Stimulated activated CD4-positive, alpha-beta T cell treated with anti-CD3 and anti-CD28 coated beads, TNF-alpha, amount 100 ng/mL, for 48 hours (primary cell): ENCODE measurements at places on chromosomes 7 and 10.

DNA sequence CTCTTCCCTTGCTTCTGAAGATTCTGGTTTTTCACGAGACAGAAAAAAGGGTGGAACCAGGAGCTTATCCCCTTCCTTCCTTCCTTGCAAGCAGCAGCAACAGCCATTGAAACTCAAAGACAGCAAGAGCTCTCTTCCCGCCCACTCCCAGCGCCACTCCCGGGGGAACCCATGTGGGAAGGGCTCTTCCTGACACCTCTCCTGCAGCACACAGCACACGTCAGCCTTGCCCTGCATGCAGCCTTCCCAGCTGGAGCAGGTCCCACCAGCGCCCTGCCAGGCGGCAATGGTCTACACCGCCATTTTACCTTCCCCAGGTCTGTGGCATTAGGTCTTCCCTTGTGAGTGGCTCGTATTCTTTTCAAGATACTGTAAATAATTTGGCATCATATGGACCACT is 161.8 kb downstream of the MGMT start:
- no peak for DNase-seq

DNA sequence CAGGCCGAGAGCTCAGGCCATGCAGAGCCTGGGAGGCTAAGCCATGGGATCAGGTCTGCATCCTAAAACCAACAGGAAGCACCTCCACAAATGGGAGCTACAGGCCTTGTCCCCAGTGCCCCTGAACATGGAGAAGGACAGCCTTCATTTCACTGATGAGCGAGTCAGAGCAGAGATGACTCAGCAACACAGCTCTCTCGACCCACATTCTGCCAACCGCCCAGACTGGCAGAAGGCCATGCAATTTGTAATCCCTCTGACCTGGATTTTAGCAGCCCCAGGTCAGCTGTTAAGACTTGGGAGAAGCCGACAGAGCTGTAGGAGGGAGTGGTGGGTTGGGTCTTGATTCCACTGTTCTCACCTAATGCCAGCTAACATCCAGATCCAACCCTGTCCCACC is 25.5 kb downstream of the VOPP1 start:
- DNase-seq, result no peak

DNA sequence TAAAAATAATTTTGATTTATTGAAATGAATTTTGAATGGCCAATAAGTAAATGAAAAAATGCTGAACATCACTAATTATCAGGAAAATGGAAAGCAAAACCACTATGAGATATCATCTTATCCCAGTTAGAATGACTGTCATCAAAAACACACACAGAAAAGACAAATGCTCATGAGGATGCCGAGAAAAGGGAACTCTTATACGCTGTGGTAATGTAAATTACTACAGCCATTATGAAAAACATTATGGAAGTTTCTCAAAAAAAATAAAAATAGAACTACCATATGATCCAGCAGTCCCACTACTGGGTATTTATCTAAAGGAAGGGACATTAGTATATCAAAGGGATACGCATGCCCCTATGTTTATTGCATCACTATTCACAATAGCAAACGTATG is 15.8 kb downstream of the SCIN start:
- DNase-seq, result no peak

GRCh38 chr10:112752288-112752687 is 197.8 kb upstream of the TCF7L2 start:
- DNase-seq, result no peak

DNA sequence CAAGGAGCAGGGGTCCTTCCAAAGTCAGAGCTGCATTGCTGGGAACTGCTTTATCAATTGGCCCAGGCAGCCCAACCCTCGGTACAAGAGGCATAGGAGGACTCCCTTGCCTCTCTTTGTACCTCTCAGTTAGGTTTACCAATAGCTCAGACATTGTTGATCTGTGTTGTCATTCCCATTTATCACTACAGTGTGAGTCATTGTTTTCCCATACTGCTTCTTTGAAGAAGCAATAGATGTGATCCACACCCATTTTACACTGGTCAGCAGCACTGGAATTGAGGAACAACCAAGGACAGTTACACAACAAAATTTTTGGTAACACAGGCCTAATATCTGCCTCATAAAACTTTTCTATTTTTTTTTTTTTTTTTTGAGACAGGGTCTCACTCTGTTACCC is 307.2 kb downstream of the SNX13 start:
- DNase-seq, result no peak

DNA sequence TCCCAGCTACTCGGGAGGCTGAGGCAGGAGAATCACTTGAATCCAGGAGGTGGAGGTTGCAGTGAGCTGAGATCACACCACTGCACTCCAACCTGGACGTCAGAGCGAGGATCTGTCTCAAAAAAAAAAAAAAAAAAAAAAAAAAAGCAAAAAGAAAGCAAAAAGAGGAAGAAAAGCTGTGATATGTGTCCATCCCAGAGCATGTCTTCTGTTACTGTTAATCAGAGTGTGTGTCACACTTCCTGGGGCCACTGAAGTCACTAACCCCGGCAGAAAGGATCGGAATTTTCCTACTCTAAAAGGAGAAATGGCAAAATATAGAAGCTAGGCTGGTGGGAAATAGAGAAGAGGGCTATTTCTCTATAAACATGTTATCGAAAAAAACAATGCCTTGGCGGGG is 11.9 kb downstream of the PIK3AP1 start:
- DNase-seq, result no peak

DNA sequence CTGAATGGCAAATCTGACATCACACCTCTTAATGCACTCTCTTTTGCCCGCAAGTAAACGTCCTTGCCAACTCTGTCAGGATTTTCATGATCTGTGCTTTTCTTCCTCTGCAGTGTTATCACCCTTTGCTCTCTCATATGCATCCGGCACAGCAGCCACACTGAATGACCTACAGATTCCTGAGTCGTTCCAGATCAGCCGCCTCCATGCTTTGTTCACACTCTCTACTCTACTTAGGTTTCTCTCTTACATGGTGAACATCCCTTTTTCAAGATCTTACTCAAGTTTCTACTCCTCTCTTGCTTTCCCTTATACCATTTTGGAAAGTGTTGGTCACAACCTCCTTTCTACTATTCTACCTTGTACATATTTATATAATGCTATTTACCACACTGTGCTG is 127.7 kb upstream of the AOAH start:
- DNase-seq, result peak; percentile 11

DNA sequence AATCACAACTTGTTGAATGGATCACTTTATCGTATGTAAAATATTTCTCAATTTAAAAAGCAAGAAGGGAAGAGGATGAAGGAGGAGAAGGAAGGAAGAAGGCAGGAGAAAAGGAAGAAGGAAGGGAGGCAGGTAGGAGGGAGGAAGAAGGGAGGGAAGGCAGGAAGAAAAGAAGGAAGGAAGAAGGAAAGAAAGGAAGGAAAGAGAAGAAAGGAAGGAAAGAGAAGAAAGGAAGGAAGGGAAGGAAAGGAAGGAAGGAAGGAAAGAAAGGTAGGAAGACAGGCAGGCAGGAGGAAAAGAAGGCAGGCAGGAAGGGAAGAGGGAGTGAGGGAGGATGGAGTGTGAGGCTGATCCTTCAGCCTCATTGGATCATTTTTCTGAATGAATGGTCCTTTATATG is 145.5 kb downstream of the MYOF start:
- DNase-seq, result no peak

DNA sequence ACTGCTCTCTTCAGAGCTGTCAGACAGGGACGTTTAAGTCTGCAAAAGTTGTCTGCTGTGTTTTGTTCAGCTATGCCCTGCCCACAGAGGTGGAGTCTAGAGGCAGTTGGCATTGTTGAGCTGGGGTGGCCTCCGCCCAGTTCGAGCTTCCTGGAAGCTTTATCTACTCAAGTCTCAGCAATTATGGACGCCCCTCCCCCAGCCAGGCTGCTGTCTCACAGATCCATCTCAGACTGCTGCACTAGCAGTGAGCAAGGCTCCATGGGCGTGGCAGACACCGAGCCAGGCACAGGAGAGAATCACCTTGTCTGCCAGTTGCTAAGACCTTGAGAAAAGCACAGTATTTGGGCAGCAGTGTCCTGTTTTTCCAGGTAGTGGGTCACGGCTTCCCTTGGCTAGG is 98.1 kb downstream of the SDHAF3 start:
- DNase-seq, result no peak

- no peak for DNase-seq
Measured at GRCh38 chr10:78935697-78936407, 132.9 kb upstream of the ZMIZ1 start.

GRCh38 chr7:71414490-71414889 is 282.5 kb downstream of the GALNT17 start:
- DNase-seq, result no peak

- no peak for DNase-seq
Measured at GRCh38 chr7:77529279-77529678, 7.8 kb upstream of the PTPN12 start.

DNA sequence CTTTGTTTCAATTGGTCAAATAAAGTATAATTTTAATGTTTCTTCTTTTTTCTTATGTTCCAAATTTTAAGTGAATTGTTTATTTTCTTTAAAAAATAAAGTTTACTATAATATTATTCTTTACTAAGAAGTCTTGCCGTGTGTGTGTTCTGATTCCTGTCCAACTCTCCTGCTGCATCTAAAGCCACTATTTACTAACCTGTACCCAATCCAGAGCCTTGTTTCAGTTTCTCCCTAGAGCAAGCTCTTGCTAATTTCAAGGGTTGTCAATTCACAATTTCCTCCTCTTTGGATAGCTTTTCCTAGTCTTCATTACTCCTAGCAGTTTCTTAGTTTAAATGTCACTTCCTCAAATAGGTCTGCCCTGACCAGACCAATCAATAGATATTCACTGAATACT is 314.9 kb upstream of the SEMA3A start:
- no peak for DNase-seq

DNA sequence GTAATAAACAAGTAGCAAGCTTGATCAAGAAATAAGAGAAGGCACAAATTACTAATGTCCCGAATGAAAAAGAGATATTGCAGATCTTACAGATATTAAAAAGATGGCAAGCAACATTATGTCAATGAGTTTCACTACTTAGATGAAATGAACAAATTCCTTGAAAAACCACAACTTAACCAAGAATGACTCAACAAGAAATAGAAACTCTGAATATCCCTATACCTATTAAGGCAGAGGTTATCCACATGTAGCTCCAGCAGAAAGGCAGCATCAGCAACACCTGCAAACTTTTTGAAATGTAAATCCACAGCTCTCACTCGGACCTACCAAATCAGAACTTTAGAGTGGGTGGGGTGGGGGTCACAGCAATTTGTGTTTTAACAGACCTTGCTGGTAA is 33.6 kb downstream of the PDE1C start:
- no peak for DNase-seq

GRCh38 chr10:124149189-124150042 is 56.0 kb upstream of the CHST15 start:
- no peak for DNase-seq

DNA sequence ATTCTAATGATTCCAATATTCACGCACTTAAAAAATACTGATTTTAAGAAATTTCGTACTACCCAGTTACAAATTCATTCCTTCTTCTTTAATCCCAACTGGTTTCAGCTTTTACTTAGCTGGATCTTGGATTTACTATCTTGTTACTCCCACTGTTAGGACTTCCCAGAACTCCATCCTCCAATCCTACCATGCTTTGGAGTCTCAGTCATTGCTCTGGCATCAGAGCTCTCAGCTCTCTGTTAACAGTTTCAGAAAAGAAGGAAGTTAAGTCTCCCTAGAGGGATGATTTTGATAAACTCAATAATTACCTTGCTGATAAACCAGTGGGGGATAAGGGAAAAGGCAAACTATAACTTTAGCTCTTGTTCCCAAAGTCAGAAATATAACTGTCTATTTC is 9.5 kb downstream of the PPA1 start:
- DNase-seq, result no peak

- DNase-seq, result no peak
Measured at GRCh38 chr7:132956556-132956955, 125.3 kb downstream of the CHCHD3 start.

DNA sequence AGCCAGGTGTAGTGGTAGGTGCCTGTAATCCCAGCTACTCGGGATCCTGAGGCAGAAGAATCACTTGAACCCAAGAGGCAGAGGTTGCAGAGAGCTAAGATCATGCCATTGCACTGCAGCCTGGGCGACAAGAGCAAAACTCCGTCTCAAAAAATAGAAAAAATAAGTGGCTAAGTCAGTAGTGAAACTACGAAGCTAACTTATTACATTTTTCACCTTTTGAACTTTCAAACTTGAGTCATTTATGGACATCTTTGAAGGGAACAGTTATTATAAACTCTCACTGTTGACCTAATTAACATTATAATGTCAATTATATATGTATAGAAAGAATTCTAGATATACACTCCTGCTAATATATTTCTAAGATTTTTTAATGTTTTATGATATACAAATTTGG is 541.5 kb upstream of the C7orf33 start:
- DNase-seq, result no peak

- no peak for DNase-seq
Measured at GRCh38 chr10:3761904-3762303, 23.1 kb downstream of the KLF6 start.

DNA sequence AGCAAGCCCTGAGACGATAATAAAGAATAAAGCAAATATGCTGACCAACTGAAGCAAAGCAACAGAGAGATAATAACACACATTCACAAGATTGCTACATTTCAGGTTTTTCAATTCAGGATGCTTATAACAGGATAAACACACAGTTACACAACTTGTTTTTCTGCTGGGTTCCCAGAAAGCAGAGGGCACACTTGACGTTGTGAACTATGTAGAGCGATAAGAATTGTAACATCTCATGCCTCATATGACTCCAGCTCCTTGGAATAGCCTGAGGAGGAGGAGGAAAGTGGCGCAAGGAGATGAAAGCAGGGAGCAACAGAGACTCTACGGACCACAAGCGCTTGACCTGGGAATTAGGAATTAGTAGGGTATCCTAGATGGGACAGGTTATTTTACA is 201.7 kb downstream of the SKAP2 start:
- DNase-seq, result no peak

- no peak for DNase-seq
Measured at GRCh38 chr7:4169455-4169854, 512.6 kb upstream of the FOXK1 start.

DNA sequence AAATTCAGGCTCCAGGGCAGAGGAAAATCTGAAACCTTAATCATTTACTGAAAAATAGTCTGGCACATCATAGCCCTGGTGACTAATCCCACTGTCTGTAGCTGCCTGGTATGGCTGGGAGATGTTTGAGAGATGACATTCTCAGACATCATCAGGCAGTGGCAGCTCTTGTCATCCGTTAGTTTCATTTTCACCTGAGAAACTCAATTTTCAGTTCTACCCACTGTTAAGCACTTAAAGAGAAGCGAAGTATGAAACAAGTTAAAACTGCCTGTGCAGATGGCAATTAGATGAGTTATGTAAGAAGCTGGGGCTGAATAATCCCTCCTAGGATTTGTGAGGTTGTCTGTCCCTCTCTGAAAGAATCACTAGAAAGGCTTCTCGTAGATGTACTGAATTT is 150.2 kb downstream of the NSUN6 start:
- DNase-seq, result peak; percentile 9

DNA sequence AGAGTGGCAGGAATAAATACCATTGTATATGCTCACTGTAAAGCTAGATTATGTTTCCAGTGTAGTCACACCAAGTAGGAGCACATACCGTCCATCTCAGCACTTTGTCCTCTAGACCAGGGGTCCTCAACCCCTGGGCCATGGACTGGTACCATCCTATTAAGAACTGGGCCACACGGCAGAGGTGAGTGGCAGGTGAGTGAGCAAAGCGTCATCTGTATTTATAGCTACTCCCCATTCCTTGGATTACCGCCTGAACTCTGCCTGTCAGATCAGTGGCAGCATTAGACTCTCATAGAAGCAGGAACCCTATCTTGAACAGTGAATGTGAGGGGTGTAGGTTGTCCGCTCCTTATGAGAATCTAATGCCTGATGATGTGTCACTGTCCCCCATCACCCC is 735.3 kb downstream of the MAGI2 start:
- DNase-seq, result no peak
